Kidney (tissue), 22 donors: ENCODE measurements at places on chromosomes 7 and 10. TPM values are rescaled to one million over a fixed set of nuclear protein-coding genes. Genes with fewer than 3 reads are reported as not detected.

GRCh38 chr7:51965454-51965853 is 648.8 kb upstream of the COBL start:
- DNase-seq: no peak

- DNase-seq: no peak
Measured at GRCh38 chr10:31758495-31758894, 170.1 kb downstream of the ARHGAP12 start.

- peak; percentile 50 for DNase-seq
Measured at GRCh38 chr7:34823650-34824258, 165.7 kb downstream of the NPSR1 start.

GRCh38 chr10:101301111-101301731 is 52.7 kb upstream of the BTRC start:
- peak; percentile 37 for DNase-seq

DNA sequence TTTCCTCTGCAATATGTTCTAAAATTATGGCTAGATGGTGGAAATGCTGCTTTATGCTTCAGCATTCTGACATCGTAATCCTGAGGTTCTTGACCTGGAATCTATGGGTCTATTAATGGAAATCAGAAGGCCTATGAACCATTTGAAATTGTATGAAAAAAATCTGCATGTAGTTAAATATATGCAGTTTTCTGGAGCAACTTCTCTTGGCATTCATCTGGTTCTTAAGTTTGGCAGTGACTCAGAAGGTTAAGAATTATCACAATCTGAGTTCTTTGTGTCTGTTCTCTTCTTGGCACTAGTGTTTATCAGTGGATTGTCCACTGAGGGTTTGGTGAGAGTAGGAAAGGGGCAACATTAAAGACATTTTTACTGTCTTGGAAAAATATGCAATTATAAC is 71.1 kb upstream of the FZD1 start:
- DNase-seq: no peak

GRCh38 chr7:141513720-141514119 is 37.5 kb upstream of the AGK start:
- DNase-seq: no peak

DNA sequence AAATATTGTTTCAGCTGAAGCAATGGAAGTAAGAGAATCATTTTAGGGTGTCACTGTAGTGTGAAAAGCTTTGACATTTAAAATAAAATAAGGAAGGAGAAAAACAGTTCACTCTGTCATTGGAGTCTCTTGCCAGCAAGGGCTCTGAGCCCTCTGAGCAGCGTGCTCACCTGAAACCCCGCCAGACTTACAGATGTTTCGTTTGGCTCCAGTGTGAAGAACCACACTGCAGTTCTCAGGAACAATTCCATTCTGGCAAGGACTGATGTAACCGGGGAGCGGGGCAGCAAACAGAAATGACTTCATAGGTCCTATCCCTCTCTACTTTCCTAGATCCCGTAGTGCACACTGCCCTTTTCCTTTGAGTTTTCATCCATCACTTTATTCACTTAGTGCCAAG is 164.3 kb downstream of the CELF2 start:
- DNase-seq: no peak

- DNase-seq: no peak
Measured at GRCh38 chr7:5869691-5870090, 10.9 kb upstream of the OCM start.

- no peak for DNase-seq
Measured at GRCh38 chr7:100342765-100343164, 15.2 kb upstream of the PILRB start.

GRCh38 chr10:71218651-71219050 is 6.3 kb downstream of the UNC5B start:
- no peak for DNase-seq

DNA sequence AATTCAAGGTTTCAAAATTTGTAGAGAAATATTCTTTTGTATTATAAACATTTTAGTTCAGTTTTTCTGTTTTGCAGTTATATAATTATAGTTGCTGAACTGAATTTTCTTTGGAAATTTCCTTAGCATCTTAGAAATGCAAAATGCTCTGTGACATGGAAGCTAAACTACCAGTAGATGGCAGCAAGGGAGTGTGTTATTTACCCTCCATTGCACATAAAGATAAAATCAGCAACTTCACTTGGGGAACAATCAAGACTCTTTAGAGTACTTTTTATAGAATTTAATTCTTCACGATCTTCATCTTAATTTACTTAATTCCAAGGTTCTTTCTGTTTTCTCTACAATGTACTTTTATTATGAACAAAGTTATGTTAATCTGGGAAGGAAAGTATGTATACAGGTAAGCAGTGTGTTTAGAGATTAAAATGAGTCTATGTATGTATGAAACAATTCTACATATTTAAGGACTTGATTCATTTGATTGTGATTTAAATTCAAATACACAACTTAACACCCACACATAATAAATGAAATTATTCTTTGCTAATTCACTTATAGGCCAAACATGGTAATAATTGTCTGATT is 404.2 kb downstream of the THSD7A start:
- no peak for DNase-seq

DNA sequence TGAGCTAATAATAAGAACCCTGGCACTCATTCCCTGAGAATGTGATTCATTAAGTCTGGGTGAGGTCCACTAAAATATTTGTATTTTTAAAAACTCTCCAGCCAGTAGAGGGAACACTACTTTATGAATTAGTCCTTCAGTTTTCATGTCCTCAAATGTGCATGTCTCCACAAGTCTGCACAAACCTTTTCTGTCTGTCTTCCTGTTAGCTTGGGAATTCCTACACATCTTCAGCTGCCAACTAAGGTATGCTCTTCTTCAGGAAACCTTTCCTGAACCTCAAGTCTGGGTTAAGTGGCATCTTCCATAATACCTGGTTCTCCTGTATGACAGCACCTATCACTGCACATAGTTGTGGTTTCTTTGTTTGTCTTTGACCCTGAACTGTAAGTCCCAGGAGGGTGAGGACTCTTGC is 119.6 kb upstream of the MKX start:
- DNase-seq: no peak

DNA sequence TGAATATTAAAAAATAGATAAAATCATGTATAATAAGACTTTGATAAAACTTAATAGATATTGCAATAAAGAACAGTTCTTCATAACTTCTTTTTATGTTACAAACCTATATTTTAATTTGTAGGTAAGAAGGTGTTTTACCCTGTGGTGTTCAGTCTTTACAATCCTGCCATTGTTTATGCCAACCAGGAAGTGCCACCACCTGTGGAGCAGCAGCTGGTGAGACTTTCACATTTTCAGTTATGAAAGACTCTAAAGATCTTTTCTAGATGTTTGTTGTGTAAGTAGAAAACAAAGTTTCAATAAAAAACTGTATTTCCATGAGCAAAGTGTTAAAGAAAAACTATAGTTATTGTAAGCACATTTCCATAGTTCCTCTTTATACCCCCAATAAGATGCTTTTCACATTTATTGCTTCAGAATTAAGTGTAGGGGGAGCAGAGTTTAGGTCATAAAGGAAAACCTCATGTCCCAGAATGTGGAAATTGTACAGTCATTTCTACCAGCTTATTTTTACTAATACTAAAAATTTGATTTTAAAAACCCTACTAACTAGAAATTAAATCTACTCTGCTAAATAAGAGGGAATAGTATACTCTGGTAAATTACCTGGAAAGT is 28.7 kb downstream of the CSGALNACT2 start:
- no peak for DNase-seq

- DNase-seq: no peak
Measured at GRCh38 chr10:23331567-23332301, 12.9 kb downstream of the C10orf67 start.

- no peak for DNase-seq
Measured at GRCh38 chr10:62919776-62920175, 103.6 kb upstream of the EGR2 start.

DNA sequence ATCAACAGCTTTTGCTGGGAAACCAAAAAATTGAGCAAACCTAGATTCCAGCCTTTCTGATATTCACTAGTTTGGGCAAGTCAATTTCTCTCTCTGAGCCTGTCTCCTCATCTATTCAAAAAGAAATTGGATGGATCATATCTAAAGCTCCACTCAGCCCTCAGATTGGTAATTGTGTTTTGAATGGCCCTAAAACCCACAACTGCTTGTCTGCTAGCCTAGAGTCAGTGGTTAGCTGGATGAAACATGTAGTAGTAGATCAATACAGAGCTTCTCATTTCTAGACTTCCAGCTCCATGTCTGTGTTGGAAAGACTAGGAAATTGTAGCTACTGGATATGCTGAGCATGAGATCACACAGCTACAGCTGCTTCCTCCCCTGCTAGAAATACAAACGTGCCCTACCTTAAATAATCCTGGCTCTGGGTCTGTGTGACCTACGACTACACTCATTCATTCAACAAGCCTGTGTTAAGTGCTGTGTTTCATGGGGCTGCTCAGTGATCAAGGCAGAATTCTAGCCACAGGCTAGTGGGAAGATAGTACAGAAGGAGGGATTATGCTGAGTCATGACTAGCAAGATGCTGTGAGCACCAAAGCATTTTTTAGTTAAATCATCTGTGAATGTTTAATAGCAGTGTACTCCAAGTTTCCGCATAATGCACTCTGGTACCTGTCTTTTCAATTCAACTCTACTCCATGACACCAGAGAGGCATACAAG is 15.7 kb downstream of the DNTT start:
- no peak for DNase-seq

DNA sequence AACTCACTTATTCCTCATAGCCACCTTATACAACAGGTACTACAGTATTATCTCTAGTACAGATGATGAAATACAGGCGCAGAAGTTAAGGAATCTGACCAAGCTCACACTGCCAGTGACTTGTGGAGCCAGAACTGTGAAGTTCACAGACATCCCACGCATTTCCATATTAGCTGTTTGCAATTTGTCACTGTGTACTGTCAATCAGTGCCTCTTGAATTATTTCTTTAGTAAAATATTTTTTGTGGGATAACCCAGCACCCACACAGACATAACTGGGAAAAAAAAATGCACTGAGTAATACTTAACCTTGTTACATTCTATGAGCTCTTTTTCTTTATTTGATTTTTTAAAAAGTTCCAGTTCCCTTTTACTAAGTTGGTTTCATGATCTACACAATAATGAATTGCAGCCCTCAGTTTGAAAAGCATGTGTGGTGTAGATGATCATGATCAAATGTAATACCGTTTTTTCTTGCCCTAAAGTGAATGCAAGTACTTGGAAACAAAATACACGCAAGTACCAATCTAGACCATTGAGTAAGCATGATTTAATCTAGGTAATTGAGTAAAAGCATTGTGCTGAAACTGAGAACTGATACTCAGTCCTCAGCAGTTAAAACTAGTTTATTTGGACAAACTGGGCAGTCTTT is 14.1 kb downstream of the CUL1 start:
- DNase-seq: no peak

DNA sequence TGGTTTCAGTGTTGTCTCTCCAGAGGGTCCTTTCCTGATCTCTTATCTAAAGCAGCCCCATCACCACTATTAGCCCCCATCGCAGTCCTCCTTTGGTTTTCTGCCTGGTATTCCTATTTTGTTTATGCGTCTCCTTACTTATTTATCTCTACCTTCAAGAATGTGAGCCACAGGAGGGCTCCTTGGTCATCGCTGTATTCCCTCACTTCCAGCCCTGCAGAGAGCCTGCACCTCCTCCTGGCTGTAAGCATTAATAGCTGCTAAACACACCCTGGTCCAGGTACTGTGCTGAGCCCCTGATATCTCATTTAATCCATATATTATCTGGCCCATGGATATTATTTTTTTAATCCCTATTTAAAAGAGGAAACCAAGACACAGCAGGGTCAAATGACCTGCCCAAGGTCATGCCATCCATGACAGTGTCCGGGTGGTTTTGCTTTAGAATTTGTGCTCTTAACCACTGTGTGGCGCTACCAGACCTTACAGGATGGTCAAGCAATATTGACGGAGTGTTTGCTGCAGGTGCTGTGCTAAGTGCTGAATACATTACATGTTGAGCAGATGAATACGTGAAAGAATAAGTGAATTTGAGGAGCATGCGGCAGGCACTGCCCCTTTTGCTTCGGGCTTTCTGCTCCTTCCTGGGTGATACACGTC is 227.2 kb downstream of the ADAM12 start:
- DNase-seq: no peak

Gene SPRN
- not detected for polyA plus RNA-seq

Gene NYAP1
- 0.69 TPM for polyA plus RNA-seq

Gene FKBP6
- not detected for polyA plus RNA-seq

Gene DLX5
- polyA plus RNA-seq: not detected

Gene IQCE
- 6.1 TPM for polyA plus RNA-seq

Gene SP4
- polyA plus RNA-seq: 1.2 TPM

Gene SLC12A9
- 19.7 TPM for polyA plus RNA-seq
